ENCODE measurements at places on chromosomes 5 and 9.
A peak's percentile ranks its signal among the peaks of the same experiment; 100 is the strongest.

DNA sequence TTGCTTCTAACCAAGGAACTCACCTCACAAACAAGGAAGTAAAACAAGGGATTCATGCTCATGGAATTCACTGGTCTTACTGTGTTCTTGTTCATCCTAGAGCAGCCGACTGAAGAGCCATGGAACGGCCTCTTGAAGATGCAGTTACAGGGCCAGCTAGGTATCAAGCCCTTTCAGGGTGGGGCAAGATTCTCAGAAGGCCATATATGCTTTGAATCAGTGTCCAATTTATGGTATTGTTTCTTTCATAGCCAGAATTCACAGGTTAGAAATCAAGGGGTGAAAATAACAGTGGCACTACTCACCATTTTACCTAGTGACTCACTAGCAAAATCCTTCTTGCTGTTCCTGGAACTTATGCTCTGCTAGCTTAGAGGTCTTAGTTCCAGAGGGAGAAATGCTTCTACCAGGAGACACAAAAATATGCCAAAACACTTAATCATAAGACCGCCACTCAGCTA lies 159.5 kb upstream of the CDH10 start:
- H3K27me3 ChIP-seq: no peaks in the 10 kb centered on the region
- no peak for DNase-seq
- no peak overlapping the region for H3K4me3 ChIP-seq

GRCh38 chr5:158383486-158383885 lies 524.5 kb upstream of the CLINT1 start:
- H3K4me1 ChIP-seq: no peaks in the 10 kb centered on the region
- no peak overlapping the region for H3K4me3 ChIP-seq
- H3K27me3 ChIP-seq: peaks cover 5% of the 10 kb centered on the region

GRCh38 chr9:100601216-100601615 lies 23.3 kb downstream of the CAVIN4 start:
- H3K27me3 ChIP-seq: peaks cover 5% of the 10 kb centered on the region
- H3K4me1 ChIP-seq: peaks cover 14% of the 10 kb centered on the region
- peak; percentile 75 for DNase-seq
- H3K36me3 ChIP-seq: no peaks in the 10 kb centered on the region
- no peak overlapping the region for H3K27ac ChIP-seq
- H3K4me3 ChIP-seq: no peak overlapping the region

GRCh38 chr5:33088176-33088575 lies 352.6 kb upstream of the TARS1 start:
- H3K27ac ChIP-seq: no peak overlapping the region
- no peaks in the 10 kb centered on the region for H3K4me1 ChIP-seq
- DNase-seq: no peak
- peaks cover 4% of the 10 kb centered on the region for H3K27me3 ChIP-seq
- no peak overlapping the region for H3K4me3 ChIP-seq
- H3K36me3 ChIP-seq: no peaks in the 10 kb centered on the region

GRCh38 chr5:5372930-5373329 lies 49.5 kb upstream of the ICE1 start:
- DNase-seq: no peak
- peaks cover 14% of the 10 kb centered on the region for H3K4me1 ChIP-seq
- H3K4me3 ChIP-seq: no peak overlapping the region
- H3K27ac ChIP-seq: no peak overlapping the region
- peaks cover 9% of the 10 kb centered on the region for H3K36me3 ChIP-seq
- H3K27me3 ChIP-seq: peaks cover 3% of the 10 kb centered on the region

DNA sequence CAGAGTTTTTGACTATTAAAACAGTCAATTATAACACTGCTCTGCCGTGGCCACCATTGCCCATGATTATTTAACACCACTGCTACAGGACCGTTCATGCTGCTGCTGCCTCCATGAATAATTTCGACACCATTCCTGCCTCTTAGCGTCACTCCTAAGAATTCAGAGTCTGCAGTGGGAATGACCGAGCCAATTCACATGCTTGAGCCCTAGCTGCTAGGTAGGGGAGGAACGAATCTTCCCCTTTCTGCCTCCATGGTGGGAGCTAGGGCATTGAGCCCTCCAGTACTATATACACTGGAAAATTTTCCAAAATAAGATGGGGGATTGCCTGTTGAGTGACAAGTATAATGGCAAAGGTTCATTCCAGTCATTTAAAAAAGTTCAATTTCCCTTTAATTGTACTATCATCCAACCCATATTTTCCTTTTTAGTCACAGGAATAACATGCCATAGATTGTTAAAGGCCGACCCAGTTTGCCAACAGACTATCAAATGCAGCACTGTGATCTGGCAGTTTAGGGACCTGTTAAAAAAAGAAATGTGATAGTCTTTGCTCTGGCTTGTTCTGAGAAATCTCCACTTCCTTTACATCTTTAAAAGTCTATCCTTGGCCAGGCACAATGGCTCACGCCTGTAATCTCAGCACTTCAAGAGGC lies 13.5 kb upstream of the B4GALT1 start:
- H3K27me3 ChIP-seq: peaks cover 5% of the 10 kb centered on the region
- peaks cover 2% of the 10 kb centered on the region for H3K4me1 ChIP-seq
- no peak overlapping the region for H3K27ac ChIP-seq
- no peak for DNase-seq
- no peaks in the 10 kb centered on the region for H3K36me3 ChIP-seq

DNA sequence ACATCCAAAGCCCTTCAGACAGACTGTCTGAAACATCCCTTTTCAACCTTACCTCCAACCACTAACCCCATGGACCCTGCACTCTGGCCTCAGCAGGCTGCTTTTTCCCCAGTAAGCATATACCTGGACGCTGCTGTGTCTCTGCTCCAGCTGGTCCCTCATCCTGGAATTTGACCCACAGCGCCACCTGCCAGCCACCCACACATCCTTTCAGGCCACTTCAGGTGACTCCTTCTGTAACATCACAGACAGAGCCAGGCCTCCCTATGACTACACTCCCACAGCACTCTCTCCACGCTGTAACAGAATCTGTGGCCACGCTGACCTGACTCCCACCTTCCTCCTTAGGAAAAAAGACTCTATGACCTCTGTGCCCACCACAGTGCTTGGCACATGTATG lies 3.4 kb downstream of the MGAT1 start:
- no peak overlapping the region for H3K4me3 ChIP-seq
- peaks cover 36% of the 10 kb centered on the region for H3K4me1 ChIP-seq
- H3K27me3 ChIP-seq: peaks cover 1% of the 10 kb centered on the region
- H3K27ac ChIP-seq: peak overlapping the region; percentile 26
- DNase-seq: peak; percentile 51

DNA sequence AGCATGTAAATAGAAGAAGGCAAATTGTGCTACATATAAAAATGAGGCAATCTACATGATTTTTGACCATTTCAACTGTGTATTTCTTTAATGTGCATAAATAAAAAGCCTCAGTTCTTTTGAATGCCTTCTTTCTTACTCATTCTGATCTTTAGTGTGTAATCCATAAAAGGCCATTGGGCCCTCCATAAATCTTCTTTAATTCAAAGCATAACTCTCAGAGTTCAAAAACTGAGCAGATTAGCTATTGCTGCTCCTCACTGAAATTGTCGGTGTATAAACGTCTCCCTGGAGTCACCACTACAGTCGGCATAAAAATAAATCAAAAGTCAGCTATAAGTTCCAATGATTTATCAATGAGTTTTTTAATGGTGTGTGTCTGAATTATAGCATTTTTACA lies 45.3 kb upstream of the ADAMTSL1 start:
- no peak overlapping the region for H3K4me3 ChIP-seq
- H3K27ac ChIP-seq: no peak overlapping the region

DNA sequence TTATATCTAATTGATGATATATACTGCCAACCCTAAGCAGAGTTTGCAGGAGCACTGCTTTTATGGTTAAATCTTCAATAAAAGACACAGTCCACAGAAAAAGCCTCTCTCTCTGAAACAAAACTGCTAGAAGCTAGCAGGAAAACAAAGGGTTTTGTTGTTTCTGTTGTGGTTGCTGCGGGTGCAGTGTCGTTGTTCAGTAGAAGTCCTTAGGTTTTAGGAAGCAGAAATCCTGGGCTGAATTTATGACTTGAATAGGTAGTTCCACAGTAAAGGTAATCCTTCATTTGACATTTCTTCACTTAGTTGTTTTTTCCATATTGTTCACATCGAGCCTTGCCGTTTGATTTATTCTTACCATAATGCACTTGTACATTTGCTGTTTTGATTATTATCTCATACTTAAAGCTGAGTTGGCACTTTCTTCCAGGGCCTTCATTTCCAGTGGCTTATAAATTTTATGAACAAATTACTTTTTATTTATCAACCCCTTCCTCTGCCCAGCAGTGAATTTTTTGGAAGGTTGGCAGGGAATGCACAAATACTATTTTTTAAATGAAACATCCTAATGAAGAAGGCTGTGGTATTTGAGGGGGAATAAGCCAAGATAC lies 209.6 kb upstream of the SLC30A5 start:
- H3K27me3 ChIP-seq: no peaks in the 10 kb centered on the region
- no peak overlapping the region for H3K4me3 ChIP-seq
- no peaks in the 10 kb centered on the region for H3K4me1 ChIP-seq

DNA sequence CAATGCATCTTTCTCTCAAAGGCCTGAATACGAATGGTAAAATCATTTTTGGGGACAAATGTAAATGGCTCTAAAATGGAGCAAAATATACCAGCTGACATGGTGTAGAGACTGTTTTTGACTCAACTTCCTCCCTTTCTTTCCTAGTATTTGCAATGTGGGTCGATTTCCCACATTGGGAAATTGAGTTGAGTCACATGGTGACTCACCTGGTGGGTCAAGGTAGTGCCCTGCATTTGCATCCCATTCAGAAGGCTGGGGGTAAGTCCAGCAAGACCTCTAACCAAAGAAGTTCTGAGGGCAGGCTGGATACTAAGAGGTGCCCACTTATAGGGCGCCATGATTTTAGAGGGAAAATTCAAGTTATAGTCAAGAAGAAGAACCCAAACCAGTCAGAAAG lies 179.6 kb upstream of the MPDZ start:
- H3K4me1 ChIP-seq: peaks cover 2% of the 10 kb centered on the region
- no peak overlapping the region for H3K27ac ChIP-seq
- peaks cover under 1% of the 10 kb centered on the region for H3K36me3 ChIP-seq

GRCh38 chr9:13621872-13622564 lies 342.5 kb upstream of the MPDZ start:
- DNase-seq: no peak
- peaks cover 3% of the 10 kb centered on the region for H3K27me3 ChIP-seq
- H3K27ac ChIP-seq: no peak overlapping the region
- H3K4me1 ChIP-seq: peaks cover 9% of the 10 kb centered on the region

DNA sequence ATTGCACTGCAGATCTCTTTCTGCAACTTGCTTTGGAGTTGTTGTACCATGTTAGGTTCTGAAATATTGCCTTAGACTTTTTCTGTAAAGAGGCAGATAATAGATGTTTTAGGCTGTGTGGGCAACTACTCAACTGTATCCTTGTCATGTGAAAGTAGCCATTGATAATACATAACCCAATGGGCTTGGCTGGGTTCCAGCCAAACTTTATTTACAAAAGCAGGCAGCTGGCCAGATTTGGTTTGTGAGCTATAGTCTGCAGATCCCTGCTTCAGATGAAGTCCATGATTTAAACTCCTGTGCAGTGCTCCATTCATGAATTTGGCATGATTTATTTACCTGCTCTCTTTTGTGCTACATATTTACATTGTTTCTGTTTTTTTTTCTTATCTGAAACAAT lies 300.4 kb downstream of the IRX2 start:
- H3K4me1 ChIP-seq: no peaks in the 10 kb centered on the region
- no peaks in the 10 kb centered on the region for H3K36me3 ChIP-seq
- H3K27me3 ChIP-seq: peaks cover 5% of the 10 kb centered on the region
- no peak for DNase-seq

- H3K4me3 ChIP-seq: peak overlapping the region; percentile 99
- no peak for DNase-seq
- peaks cover 3% of the 10 kb centered on the region for H3K27me3 ChIP-seq
- peaks cover 27% of the 10 kb centered on the region for H3K4me1 ChIP-seq
- peaks cover 4% of the 10 kb centered on the region for H3K36me3 ChIP-seq
Observed at GRCh38 chr5:55993731-55994494, 850 bp downstream of the IL6ST start.

DNA sequence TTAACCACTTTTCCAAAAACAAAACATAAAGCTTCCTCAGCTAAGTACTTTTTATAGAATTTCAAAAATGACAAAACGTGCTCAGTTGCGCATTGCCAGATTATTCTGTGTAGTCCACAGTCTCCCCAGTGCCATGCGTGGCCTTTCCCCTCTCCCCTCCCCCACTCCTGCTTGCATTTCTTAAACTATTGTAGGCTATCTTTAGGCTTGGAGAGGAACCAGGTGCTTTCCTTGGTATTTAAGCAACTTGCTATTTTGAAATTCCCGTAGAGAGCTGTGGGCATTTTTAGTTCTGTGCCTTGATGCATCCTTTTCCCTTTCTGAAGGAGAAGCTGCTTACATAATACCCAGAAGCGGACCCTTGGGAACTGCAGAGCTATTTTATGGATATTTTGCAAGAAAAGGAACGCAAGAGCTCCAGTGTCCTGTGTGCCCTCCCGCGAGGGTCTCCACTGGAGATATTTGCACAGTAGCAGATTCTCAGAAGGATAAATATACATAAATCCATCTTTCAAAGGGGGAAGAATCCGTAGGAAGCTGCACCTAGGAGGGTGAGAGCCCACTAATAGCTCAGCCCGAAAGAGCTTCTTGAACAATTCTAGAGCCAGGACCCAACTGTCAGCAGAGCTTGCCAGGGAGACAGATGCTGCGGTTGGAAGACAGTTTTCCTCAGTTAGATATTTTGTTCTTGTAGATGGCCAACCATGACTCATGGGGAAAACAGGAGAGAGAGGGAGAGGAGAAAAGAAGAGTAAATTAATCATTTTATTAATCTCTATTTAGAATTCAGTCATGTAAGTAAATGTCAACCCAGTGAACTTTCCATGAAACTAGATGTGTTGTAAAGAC lies 1298.3 kb upstream of the WWC1 start:
- DNase-seq: no peak
- H3K4me1 ChIP-seq: no peaks in the 10 kb centered on the region
- H3K36me3 ChIP-seq: no peaks in the 10 kb centered on the region
- H3K4me3 ChIP-seq: no peak overlapping the region
